Bone marrow (tissue), 2 donors: ENCODE measurements at places on chromosomes 13 and 19.

DNA sequence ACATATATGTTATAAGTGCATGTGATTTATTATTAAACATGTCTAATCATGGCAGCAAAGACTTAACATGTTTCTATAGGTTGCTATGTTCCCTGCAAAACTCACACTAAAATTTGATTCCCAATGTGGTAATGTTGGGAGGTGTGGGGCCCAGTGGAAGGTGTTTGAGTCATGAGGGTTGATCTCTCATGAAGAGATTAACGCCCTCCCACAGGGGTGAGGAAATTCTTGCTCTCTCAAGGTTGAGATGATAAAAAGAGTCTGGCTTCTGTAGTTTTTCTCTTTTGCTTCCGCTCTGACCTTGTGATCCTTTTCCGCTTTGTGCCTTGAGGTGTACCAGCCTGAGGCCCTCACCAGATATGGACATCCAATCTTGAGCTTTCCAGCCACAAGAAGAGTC lies 737.5 kb upstream of the SLITRK5 start:
- DNase-seq: no peak

DNA sequence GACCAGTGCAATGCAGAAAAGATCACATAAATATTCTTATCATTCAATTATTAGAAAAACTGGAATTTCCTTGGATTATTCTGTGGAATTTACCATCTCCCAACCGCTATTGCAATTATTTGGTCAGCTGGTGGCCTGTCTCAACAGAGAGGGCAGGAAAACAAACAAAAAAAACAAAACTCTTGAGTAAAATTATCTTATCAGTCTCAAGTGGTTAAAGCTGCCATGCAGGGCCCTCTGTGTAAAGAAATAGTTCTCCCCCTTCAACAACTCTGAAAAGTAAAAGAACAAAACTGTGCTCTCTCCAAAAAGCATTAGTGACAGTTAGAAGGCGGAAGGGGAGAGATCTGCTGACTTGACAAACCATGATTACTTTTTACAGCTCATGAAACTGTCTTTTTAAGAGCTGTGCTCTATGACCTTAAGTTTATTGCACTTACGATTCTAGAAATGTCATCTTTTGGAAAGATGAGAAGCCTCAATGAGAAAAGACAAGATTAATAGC lies 152.3 kb downstream of the DLEU7 start:
- DNase-seq: no peak

DNA sequence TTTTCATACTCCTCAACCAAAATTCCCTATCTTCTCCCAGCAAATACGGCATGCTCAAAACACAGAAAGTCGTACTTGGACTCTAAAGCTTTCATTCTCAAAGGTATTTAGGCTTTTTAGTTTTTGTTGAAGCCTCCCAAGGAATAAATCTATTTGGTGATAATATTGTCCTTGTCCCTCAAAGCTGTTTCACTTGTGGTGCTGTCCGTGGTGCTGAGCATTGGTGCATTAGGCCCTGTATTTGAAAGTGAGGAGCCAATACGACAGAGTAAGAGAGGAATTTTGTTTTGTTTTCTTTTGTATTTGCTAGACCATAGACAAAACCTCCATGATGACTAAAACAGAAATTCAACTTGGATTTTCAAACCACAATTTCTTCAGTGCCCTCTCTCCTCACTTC lies 3.2 kb upstream of the LGALS13 start:
- DNase-seq: no peak

DNA sequence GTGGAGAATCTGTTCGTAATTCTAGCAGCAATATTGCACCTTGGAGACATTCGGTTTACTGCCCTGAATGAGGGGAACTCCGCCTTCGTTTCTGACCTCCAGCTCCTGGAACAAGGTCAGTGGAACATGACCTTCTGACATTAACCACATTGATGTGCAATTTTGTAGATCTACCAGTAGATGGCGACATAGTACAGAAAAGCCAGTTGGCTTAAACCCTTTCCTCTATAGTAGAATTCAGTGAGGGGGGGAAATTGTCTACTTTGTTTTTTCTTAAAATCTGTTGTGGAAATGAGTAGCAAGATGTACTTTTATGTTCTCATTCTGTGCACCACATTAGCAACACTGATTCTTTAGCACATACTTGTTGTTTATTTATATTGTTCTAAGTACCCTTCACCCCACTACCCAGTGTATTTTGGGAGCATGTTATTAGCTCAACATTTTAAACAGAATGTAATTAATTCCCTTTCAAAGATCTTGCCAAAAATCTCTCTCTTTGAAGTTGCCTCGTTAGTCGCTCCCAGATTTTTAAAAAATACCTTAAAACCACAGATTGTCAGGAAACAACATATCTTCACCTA lies 332.2 kb downstream of the MYO16 start:
- DNase-seq: peak; percentile 61

- no peak for DNase-seq
These were observed 7.3 kb downstream of the PIAS4 start for GRCh38 chr19:4014541-4015491.

DNA sequence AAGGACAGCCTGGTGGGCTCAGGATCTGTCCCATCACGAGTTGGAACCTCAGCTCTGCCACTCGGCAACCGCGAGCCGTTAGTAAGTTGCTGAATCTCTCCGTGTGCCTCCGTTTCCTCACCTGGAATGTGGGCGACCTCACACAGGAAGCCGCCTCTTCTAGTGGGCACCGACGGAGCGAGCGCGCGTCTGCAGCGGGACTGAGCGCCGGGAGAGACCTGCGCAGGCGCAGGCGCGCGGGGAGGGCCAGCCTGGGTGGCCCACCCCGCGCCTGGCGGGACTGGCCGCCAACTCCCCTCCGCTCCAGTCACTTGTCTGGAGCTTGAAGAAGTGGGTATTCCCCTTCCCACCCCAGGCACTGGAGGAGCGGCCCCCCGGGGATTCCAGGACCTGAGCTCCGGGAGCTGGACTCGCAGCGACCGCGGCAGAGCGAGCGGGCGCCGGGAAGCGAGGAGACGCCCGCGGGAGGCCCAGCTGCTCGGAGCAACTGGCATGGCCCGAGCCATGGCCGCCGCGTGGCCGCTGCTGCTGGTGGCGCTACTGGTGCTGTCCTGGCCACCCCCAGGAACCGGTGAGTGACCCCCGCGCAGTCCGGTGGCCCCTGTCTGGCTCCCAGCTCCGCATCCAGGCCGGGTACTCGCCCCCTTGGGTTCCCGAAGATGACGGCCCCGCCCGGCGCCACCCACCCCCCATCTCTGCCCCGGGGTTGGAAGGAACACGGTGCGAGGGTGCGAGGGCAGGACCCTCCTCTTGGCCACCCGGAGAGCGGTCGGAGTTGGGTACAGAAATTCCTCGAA lies at the start of gene PVR:
Gene PVR, plus strand, starts transcription at position 306 of the 797 bp plus-strand sequence. Its CDS starts 187 bp downstream, at position 493.
- no peak for DNase-seq

- DNase-seq: no peak
These were observed 49.9 kb downstream of the SMAD9 start for GRCh38 chr13:36870050-36870692.

DNA sequence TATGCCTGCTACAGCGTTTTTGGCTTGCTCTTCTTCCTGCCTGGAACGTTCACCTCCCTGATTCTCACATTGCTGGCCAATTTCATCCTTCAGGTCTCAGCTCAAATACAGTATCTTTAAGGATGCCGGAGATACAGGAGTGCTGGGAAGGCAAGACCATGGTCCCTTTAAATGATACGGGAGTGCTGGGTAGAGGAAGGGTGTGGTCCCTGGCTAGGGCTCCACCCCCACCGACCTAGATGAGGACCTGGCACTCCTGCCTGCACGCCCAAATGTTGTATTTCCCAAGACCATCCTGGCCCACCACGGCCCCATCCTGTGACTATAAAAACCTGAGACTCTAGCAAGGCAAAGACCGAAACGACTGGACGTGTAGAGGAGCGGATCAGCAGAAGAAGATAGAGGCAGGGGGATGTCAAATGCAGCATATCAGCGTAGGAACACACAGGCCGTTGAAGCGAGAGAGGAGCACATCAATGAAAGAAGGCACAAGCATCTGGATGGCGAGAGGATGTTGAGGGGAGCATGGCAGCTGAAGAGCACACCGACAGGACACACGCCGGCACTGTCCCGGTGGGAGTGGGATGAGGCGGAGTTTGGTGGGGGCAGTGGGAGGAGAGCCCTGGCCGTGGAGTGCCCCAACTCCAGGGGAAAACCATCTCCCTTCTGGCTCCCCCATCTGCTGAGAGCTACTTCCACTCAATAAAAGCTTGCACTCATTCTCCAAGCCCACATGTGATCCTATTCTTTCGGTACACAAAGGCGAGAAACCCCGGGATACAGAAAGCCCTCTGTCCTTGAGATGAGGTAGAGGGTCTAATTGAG lies 74.0 kb downstream of the PCDH9 start:
- no peak for DNase-seq

DNA sequence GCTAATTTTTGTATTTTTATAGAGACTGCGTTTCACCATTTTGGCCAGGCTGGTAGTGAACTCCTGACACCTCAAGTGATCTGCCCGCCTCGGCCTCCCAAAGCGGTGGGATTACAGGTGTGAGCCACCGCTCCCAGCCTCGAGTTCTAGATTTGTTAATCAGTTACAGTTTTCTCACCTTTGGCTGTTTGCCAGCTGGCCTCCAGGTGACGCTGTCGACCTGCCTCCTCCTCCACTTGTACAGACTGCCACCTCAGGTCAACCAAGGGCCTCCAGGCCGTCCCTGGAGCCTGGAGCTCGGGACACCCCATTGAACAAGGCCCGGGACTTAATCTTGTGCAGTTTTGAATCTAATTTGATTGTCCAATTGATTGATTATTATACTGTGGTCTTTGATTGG lies 45.5 kb downstream of the IER2 start:
- DNase-seq: no peak

- DNase-seq: no peak
These were observed 303.6 kb downstream of the GPC5 start for GRCh38 chr13:91701975-91702374.
